ELR (cell line): ENCODE measurements at places on chromosomes 1 and 21.

GRCh38 chr1:93905051-93905450, 4.2 kb downstream of the GCLM start:
- no peak for DNase-seq

- DNase-seq, result no peak
Measured at GRCh38 chr1:167419245-167419644, 99.1 kb downstream of the CD247 start.

DNA sequence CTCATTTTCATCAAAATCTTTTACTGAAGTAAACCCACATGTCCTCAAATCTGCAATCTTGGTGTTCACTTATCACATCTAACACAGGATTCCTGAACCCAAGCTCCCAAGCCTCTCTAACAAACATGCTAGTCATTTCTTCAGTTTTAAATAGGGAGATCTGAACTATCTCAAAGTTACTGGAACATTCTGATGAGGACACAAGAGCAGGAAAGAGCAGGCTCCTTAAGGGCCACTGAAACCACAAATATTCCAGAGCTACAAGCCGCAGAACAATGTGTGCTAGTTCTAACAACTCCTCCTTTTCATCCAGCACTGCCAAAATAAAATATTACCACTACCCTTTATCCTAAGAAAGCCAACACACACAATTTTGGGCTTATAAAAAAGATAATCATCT, 38.9 kb downstream of the WARS2 start:
- DNase-seq, result no peak

- DNase-seq, result no peak
Measured at GRCh38 chr21:41064334-41064791, 103.6 kb upstream of the BACE2 start.

DNA sequence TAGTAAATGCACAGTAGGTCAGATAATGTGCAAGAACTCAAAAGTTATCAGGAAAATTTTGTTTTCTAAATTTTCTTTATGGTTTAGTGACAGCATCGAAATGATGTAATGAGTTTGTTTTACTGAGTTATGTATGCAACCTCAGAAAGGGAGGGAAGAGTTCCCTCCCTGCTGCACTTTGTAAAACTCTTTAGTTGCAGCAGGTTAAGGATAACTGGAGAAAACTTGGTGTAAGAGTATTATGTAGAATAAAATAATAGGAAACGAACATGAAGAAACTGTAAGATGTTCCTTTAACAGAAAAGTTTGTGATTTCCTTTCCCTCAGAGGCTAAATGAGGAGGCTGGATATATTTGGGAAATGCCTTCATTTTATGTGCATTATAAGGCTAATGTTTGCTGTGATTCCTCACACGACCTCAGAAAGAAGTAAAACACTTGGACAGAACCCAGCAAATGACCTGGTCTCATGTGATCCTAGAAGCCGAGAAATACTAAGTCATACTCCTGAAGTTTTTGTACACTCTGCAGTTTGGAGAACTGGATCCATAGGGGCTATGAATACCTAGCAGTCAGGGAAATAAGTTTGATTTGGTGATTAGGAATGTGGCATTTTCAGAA, 35.4 kb downstream of the ADGRL2 start:
- no peak for DNase-seq

DNA sequence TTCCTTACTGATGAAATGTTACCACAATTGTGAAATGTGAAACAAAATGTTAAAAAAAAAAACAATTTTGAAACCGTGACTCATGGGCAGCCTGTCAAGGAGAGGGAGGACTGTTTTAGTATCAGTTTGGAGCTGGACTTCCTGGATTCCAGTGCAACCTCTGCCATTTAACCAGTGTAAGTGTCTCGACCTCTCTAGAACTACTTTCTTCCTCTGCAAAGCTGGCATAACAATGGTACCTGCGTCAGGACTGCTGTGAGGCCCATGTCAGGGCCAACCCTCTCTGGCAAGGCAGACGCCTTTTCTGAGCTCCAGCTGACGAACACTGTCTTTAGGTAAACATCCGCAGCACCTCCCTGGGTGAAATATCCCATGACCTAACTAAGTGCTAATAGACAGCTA, 20.9 kb downstream of the URB1 start:
- DNase-seq, result peak; percentile 51

GRCh38 chr1:10696977-10697376, 99.5 kb downstream of the CASZ1 start:
- DNase-seq, result peak; percentile 78

- DNase-seq, result peak; percentile 94
Measured at GRCh38 chr1:209823143-209824041, 4.4 kb upstream of the UTP25 start.

DNA sequence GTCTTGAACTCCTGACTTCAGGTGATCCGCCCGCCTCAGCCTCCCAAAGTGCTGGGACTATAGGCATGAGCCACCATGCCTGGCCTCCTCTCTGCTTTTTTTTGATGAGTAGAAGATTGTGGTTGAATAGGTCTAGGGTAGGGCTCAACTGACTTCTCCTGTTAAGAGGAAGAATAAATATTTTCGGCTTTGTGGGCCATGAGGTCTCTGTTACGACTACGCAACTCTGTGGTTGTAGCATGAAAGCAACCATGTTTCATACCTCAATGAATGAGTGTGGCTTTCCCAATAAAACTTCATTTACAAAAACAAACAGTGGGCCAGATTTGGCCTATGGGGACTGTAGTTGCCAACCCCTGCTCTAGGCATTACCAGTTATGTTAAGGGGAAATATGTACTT, 67.8 kb downstream of the NID1 start:
- no peak for DNase-seq

DNA sequence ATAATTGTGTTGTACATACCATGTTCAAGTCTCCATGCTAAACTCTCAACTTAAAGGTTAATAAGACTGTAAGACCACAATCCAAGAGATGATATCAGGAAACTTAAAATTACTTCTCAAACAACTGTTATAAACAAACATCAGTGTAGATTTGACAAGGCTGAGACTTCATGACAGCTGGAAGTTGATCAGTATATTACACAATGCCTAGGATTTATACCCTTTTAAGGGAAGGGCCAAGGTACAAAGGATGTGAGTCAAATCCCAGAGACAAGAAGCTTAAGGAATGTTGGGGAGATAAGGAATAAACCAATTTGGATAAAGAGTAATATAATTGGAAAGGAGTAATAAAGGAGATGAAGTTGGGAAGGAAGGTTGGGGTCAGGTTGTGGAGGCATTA, 98.8 kb downstream of the LBR start:
- no peak for DNase-seq

DNA sequence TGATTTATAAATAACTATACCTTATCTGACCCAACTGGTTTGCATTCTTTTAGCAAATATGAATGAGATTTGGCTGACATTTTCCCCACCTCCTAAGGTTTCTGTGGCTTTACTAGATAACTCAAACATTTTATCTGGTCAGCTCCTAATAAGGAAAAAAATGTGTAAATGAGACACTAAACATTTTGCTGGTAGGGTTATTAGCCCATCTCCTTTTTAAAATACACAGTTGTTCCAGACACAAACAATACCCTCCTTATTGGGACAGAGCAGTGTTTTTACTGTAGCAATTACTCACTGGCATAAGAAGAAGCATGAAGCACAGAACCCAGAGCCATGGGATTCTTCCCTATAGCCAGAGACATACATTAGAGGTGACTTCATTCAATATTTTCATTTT, 53.8 kb upstream of the NUF2 start:
- DNase-seq, result no peak

- no peak for DNase-seq
Measured at GRCh38 chr21:37240978-37241377, 26.2 kb downstream of the VPS26C start.
